Activated CD4-positive, alpha-beta T cell treated with anti-CD3 and anti-CD28 coated beads, Interleukin-2, amount 10 ng/mL, durations not matched to agents 24 days and 14 days (primary cell): ENCODE measurements at places on chromosomes 16 and 17.
A peak's percentile ranks its signal among the peaks of the same experiment; 100 is the strongest.

DNA sequence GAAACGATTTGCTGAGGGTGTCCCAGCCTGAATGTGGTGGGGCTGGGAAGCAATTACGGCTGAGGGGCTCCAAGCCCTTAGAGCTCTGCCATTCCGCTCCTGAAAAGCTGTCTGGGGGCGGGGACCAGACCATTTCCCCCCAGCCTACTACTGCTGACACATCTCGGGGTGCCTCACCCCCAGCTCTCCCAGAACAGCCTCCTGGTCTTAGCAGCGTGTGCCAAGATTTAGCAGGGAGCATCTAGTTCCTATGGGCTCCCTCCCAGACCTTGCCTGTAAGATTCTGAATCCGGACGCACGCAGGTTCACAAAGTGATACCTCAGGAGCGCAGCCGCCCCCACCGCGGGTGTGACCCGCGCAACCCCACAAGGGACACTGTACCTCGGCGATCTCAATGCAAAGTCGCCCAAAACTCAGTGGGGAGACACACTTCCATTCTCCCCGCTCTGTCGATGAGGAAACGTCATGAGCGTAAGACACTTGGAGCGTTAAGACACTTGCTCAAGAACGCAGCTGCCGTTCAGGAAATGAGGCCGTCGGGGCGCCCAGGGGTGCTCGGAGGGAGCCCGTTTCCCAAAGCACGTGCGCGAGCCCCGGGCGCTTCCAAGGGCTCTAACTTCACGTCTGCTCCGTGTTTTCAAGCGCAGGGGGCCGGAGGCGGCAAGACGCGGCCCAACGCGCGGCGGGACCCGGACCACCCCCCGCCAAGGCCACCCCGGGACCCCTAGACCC lies 629 bp downstream of the GEMIN4 start:
- peak; percentile 88 for DNase-seq

DNA sequence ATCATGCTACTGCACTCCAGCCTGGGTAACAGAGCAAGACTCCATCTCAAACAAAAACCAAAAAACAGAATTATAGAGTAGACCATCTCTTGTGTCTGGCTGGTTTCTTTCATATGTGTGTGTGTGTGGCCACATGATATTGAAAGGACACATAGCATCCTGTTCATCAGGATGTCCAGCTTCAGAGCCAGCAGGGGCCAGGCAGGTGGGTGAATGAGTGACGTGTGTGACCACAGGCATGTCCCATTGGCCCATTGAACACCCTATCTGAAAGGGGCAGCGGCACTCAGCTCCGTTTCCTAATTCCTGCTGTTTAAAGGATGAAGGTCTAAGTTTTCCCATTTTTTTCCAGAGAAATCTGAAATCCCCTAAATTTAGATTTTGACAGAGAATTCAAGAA lies 174.2 kb downstream of the PRKCB start:
- DNase-seq, result no peak

DNA sequence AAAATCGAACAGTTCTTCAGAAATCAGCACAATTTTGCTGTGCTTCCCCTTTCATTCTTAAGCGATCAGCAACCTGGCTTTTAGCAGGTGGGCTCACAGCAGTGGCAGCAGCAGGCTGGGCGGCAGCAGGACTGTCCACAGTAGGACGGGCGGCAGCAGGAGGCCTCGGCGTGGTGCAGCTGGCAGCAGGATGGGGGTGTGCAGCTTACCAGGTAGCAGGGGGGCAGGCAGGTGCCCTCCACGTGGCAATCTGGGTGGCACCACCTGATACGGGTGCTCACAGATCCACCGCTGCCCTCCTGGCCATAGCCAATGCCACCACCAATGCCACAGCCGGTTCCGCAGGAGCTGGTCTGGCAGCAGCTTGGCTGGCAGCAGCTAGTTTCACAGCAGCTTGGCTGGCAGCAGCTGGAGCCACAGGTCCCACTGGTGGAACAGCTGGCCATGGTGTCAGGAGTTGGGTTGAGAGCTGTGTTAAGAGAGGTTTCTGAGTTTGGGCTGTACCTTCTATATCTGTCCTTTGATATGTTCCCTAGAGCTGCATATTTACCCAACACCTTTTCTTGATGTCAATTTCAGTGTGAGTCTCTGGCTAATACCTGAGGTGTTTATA lies at the start of gene KRTAP1-4:
Gene KRTAP1-4, minus strand, starts transcription at position 563 of the 613 bp plus-strand sequence. Its CDS starts 117 bp downstream, at position 446.
- DNase-seq, result no peak

DNA sequence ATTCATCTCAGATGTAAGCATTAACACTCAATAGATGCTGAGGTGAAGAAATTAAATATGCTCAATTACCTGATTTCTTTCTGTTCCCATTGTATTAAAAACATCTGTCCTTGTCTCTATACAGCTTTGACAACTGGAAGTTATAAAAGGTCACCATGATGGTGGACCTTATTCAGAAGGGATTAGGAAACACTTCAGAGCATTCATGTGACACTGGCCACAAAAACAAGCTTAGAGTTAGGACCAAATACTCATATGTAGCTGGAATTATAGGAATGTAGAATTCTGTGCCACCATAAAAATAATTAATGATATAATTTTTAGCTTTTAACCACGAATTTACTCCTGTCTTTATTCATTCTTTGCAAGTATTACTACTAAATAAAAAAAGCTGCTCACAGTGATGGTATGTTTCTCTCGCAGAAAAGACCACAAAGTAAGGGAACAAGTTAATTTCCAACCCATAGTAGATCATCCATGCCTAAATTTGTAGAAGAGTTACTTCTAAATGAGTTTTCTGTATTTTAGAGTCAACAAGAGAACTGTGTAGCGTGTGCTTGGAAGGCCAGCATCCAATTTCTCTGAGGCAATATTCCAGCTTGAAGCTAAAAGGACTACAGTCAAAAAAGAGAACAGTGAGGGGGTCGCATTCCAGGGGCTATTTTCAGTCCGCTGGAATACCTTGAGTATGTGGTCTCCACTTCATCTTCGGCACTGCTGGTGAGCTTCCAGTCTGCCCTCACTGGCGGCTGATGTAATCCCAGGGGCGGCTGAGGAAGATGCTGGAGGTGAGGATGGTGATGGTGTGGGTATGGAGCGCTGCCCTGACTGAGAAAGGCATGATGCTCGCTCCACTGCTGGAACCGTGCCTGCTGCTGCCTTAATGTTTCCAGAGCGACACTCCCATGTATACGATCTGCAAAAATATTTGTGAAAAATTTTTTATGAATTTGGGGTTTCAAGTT lies 63.7 kb downstream of the CACNG1 start:
- no peak for DNase-seq

GRCh38 chr16:30740364-30741251 lies 7.6 kb upstream of the PHKG2 start:
- no peak for DNase-seq

GRCh38 chr16:85330694-85331188 lies 218.5 kb upstream of the CIBAR2 start:
- DNase-seq, result peak; percentile 75

- no peak for DNase-seq
These were observed 12.5 kb downstream of the GSE1 start for GRCh38 chr16:85625485-85626117.

- DNase-seq, result peak; percentile 72
These were observed 1.3 kb upstream of the LRRC37A3 start for GRCh38 chr17:64920419-64921172.

GRCh38 chr17:64315032-64315490 lies 52.0 kb upstream of the TEX2 start:
- no peak for DNase-seq

- DNase-seq, result no peak
These were observed 105.0 kb downstream of the TANGO6 start for GRCh38 chr16:68948230-68948910.

DNA sequence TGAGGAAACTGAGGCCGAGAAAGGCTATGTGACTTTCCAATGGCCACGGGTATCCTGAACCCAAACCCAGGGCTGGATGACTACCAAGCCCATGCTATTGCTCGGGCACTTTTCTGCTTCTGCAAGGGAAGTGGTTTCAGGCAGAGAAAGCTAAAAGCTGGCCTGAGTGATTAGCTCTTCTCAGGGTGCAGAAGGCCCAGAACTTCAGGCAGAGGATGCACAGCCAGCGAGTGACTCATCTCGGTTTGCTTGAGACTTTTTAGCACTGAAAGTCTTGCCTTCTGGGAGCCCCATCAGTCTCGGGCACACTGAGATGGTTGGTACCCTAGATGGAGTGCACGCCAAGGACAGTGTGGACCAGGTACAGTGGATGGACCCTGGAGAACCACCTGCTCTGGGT lies 129.5 kb upstream of the SDK2 start:
- no peak for DNase-seq

DNA sequence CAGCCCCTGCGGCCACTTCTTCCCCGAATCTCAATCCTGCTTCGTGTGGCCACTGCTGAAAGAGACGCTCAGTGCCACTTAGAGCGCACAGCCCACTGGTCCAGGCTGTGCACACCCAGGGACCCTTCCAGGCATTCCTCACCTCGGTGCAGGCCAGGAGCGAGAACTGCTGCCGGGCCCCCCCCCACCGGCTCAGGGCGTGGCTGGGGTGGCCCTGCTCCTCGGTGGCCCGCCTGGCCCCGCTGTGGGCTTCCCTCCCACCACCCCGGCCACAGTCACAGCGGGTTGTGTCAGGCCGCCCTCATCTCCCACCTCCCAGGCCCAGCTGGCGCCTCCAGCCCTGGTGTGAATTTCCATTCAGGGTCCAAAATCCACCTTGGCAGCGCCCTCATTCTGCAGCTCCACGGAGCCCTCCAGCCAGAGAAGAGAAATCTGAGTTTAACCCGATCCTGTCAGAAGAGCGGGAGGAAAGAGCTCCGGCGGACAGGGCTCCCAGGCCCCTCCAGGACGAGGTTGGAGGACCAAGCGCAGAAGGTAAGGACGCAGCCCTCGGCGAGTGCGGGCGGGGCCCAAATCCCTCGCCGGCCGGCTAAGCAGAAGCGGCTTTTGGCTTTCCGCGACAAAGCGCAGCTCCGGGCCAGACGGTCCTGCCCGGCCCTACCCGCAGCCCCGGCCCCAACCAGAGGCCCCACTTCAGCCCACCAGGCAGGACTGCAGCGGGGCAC lies 12.0 kb downstream of the TBC1D16 start:
- no peak for DNase-seq

GRCh38 chr17:49755663-49756283 lies 8.2 kb downstream of the FAM117A start:
- no peak for DNase-seq

- no peak for DNase-seq
These were observed 118.4 kb upstream of the HSBP1 start for GRCh38 chr16:83689385-83689831.

GRCh38 chr17:78107457-78107856 lies 21.1 kb downstream of the TMC6 start:
- no peak for DNase-seq

GRCh38 chr17:33371377-33371776 lies 78.3 kb upstream of the ASIC2 start:
- DNase-seq, result no peak

DNA sequence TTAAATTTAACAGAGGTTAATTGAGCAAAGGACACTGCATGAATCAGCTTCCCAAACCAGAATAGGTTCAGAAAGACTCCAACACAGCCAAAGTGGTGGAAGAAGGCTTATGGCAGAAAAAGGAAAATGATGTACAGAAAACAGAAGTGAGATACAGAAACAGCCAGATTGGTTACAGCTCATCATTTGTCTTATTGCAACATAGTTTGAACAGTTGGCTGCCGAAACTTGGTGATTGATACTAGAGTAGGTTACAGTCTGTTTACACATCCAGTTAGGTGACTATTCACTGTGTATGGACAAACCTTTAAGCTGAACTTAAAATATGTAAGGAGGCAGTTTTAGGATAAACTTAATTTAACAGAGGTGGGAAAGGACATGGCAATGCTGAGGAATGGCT lies 18.3 kb downstream of the TMEM100 start:
- no peak for DNase-seq
